Endothelial cell (in vitro differentiated cells): ENCODE measurements at places on chromosomes 12 and 14.

DNA sequence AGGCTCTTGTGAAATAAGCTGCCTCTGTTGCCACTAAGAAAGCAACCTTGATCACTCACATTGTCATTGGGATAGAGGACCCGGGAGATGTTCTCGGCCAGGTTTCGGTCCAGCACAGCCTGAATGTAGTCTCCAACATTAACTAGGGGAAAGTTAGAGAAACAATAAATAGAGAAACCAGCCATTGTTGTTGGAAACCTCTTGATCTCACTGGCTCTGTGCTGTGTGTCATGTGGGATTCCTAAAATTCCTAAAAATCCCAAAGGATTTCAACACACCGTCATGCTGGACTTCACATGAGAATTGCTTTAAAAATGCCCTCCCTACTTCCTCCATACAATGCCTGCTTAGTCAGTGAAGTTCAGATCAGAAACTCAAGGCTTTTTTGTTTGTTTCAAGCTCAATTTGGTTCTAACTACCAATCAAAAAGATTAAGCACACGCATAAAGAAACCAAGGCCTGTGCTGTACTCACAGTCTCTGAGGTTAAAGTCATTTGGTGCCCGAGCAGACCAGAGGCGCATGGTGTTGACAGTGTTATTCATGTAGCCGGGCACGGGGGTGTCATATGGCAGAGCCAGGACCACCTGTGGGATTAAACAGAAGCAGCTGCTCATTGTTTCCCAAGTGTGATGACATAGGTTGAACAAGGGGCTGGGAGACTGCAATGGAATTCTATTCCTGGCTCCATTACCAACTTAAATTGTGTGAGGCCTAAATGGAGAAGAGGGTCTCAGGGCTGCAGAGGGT is 23.6 kb downstream of the PYGL start:
- H3K36me3 ChIP-seq: no peaks in the 10 kb centered on the region
- H3K27ac ChIP-seq: peak overlapping the region; percentile 78

GRCh38 chr12:92158796-92159439 is 13.3 kb upstream of the BTG1 start:
- peaks cover 8% of the 10 kb centered on the region for H3K4me1 ChIP-seq
- DNase-seq: no peak
- no peaks in the 10 kb centered on the region for H3K36me3 ChIP-seq
- H3K4me3 ChIP-seq: no peak overlapping the region

DNA sequence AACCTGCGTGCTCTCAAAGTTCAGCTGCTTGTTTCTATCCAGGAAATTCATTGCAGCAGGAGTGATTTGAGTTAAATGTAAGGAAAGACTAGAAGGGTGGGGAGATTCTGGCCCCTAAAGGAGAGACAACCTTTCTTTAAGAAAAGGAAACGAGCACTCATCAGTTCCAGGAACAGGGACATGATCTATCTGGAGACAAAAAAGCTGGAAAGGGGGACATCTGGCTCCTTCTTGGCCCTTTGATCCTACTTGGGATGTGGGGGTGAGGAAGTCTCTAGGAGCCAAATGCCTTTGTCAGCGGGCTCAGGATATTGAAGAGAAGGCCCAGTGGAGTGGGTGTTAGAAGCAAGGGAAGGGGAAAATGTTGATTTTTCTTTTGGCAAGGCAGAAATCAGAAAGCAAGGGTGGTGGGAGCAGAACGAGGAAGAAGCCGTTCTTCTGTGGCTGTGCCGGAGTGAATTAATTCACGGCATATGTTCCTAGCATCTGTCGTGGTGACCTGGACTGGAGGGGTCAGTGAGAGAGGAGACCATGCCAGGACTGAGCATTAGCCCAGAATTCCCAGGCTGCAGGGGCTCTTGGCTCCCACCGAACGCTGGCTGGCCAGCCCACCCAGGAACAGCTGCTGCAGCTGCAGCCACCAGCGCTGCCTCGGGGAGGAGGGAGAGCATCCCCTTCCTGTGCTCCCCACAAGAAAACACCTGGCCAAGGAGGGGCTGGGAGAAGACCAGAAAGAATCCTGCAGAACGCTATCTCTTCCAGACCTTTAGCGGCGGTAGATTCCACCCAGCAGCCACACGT is 62.8 kb upstream of the GPATCH2L start:
- peaks cover 2% of the 10 kb centered on the region for H3K27me3 ChIP-seq
- H3K4me1 ChIP-seq: peaks cover 27% of the 10 kb centered on the region
- H3K27ac ChIP-seq: peak overlapping the region; percentile 6
- peaks cover 4% of the 10 kb centered on the region for H3K36me3 ChIP-seq
- DNase-seq: no peak

GRCh38 chr14:24273422-24273998 is 2.1 kb upstream of the RABGGTA start:
- H3K36me3 ChIP-seq: peaks cover 8% of the 10 kb centered on the region
- DNase-seq: no peak
- no peak overlapping the region for H3K27ac ChIP-seq
- peaks cover 10% of the 10 kb centered on the region for H3K27me3 ChIP-seq
- no peak overlapping the region for H3K4me3 ChIP-seq

DNA sequence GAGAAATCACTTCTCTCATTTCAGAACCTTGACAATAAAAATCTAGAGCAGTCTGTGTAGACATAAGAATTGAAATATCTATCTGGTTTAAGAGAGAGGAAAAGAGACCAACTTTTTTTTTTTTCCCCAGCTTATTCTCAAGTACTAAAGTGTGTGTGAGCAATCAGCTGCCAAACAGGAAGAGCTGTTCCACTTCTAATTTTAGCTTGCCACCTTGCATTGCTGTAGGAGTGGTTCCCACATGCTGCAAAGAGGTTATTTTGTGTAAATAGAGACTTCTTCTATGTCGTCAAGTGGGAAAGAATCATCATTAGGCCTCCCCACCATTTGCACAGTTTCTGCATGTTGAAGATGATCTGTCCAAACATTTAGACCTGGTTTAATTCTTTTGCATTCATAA is 142.6 kb downstream of the NPAS3 start:
- H3K27me3 ChIP-seq: no peaks in the 10 kb centered on the region
- no peak for DNase-seq
- no peaks in the 10 kb centered on the region for H3K36me3 ChIP-seq
- no peak overlapping the region for H3K27ac ChIP-seq
- peaks cover 19% of the 10 kb centered on the region for H3K4me1 ChIP-seq

DNA sequence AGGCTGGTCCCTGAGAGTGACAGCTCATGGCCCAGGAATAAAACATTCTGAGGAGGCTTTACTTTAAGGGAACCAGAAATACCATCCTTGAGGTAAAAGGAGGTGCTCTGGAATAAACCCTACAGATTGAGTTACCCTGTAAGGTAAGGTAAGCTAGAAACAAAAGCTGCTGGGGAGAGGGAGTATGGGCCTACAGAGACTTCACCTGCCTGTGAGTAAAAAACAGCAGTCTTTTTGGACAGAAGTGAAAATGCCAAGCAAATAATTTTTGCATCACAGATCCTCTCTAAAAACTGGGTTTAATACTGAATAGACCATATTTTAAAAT is 41.2 kb downstream of the CORO1C start:
- peak overlapping the region; percentile 99 for H3K27ac ChIP-seq
- peaks cover 41% of the 10 kb centered on the region for H3K36me3 ChIP-seq

DNA sequence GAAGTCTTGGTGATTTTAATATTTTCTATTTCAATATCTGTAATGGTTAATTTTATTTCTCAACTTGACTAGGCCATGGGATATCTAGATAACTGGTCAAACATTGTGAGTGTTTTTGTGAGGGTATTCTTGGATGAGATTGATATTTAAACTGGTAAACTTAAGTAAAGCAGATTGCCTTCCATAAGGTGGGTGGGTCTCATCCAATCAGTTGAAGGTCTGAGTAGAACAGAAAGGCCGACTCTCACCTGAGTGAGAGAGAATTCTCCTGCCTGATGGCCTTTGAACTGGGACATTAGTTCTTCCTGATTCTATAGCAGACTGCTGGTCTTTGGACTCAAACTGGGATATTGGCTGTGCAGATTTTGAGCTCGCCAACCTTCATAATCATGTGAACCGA is 36.3 kb downstream of the OTOGL start:
- no peaks in the 10 kb centered on the region for H3K36me3 ChIP-seq
- H3K4me3 ChIP-seq: no peak overlapping the region
- H3K27ac ChIP-seq: no peak overlapping the region
- no peaks in the 10 kb centered on the region for H3K4me1 ChIP-seq
- H3K27me3 ChIP-seq: no peaks in the 10 kb centered on the region

DNA sequence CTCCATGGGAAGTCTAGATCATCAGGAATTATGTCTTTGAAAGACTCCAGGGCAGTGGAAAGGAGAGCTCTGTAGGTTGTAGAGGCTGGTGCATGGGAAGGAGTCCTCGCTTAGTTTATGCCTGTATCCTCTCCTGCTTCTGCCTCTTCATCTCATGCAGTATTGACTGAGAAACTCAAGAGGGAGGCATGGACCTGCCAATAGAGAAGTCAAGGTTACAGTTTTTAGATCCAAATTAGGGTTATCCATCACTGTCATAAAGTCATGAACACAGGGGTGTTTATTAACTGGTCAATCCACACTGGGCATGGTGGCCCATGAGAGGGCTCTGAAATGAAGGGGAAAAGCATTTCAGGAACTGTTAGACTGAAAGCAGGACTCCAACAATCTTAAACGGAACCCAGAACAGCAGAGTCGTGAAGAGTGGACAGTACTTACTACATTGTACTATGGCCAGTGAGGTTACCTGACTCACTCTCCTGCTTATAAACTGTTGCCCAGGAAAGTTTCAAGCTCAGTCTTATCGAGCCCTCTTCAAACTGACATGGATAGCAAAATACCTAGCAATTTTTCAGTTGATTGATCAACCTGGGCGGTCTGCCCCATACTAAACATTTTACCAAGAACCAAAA is 30.1 kb upstream of the DHRS7 start:
- no peaks in the 10 kb centered on the region for H3K36me3 ChIP-seq
- no peak overlapping the region for H3K4me3 ChIP-seq
- no peak overlapping the region for H3K27ac ChIP-seq

DNA sequence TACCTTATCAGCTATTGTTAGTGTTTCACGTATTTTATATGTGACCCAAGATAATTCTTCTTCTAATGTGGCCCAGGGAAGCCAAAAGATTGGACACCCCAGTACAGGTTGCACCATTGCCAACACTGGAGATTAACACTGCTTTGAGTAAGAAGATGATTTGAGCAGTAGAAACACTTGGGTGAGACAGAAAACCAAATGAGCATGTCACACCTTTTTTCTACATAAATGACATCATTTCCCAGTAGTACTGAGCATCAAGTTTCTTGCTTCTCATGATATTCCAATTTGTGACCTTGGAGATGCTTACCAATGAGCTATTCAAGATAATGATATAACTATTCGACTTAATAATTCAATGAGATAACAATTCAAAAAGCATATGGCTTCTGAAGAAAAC is 140.0 kb downstream of the LLPH start:
- H3K36me3 ChIP-seq: no peaks in the 10 kb centered on the region
- DNase-seq: no peak
- H3K4me1 ChIP-seq: no peaks in the 10 kb centered on the region
- H3K4me3 ChIP-seq: no peak overlapping the region

DNA sequence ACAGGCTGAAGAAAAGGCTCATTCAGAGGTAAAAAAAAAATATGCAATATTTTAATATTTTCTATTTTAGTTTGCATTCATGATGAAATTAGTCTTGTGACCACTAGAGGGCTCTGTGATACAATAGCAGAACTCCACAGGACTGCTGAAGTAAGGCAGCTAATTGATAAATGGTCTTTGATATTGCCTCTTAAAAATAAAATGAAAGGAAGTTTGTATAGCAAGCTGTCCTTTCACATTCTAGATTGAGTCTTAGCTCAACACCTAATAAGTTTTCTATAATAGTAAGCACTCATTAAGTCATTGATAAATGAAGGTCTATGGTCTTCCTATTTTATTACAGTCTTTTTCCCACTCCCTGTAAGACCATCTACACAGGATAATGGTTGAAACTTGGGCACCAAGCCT is 315.7 kb downstream of the NAV3 start:
- no peaks in the 10 kb centered on the region for H3K36me3 ChIP-seq
- no peaks in the 10 kb centered on the region for H3K27me3 ChIP-seq
- no peak overlapping the region for H3K4me3 ChIP-seq
- DNase-seq: no peak

GRCh38 chr12:70829070-70829469 is 91.5 kb downstream of the PTPRR start:
- H3K27me3 ChIP-seq: no peaks in the 10 kb centered on the region
- no peak overlapping the region for H3K27ac ChIP-seq
- no peak overlapping the region for H3K4me3 ChIP-seq
- H3K36me3 ChIP-seq: no peaks in the 10 kb centered on the region
- no peaks in the 10 kb centered on the region for H3K4me1 ChIP-seq
- DNase-seq: no peak

DNA sequence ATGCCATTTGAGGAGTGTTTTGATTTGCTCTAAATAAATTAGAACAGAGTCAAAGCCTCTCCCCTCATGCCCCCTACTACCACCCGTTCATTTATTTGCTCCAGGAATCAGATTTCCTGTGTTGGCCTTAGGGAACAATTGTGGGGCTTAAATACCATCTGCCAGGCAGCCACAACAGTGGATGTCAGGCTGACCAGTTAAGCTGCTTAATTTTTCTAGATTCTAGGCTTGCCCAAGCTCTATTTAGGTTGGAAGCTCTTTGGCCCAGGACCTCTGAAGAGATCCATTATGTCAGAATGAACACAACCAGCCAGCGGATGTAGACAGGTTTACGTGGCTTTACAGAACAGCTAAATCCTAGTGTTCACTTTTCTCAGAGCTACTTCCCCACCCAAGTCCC is 1.0 kb upstream of the TIMELESS start:
- peak overlapping the region; percentile 92 for H3K4me3 ChIP-seq
- peaks cover 3% of the 10 kb centered on the region for H3K36me3 ChIP-seq
- H3K27ac ChIP-seq: peak overlapping the region; percentile 98
- DNase-seq: no peak
- peaks cover 27% of the 10 kb centered on the region for H3K4me1 ChIP-seq

- DNase-seq: no peak
- H3K27me3 ChIP-seq: peaks cover 1% of the 10 kb centered on the region
- no peaks in the 10 kb centered on the region for H3K36me3 ChIP-seq
- H3K4me3 ChIP-seq: no peak overlapping the region
- H3K27ac ChIP-seq: no peak overlapping the region
- H3K4me1 ChIP-seq: no peaks in the 10 kb centered on the region
Observed at GRCh38 chr12:14219156-14219555, 146.3 kb upstream of the ATF7IP start.

- no peak overlapping the region for H3K27ac ChIP-seq
- no peak for DNase-seq
- no peaks in the 10 kb centered on the region for H3K27me3 ChIP-seq
Observed at GRCh38 chr12:107032266-107032665, 45.3 kb upstream of the MTERF2 start.
